ENCODE measurements at places on chromosomes 7 and 10.

DNA sequence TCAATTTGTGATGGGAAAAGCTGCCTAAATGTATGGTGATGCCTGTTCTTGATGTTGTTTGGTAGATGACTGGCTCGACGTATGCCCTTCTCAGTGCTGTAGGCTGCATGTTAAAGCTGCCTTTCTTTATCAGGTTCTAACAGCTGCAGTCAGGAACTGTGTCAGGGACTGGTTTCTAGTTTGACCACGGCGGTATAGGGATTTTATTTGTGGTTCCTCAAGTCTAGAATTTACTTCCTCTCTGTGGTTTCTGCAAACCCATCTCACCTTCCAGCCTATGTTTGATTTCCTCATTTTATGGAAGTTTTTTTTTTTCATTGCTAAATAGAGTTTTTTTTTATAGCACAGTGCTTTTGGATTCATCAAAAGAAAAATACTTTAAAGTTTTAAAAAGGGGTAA, 26.5 kb downstream of the LMTK2 start:
- DNase-seq, result no peak

GRCh38 chr7:102009628-102010027, 192.2 kb downstream of the CUX1 start:
- no peak for DNase-seq

- no peak for DNase-seq
These were observed 18.4 kb downstream of the GIMAP5 start for GRCh38 chr7:150755473-150756099.

- DNase-seq, result no peak
These were observed 82.5 kb upstream of the CREB5 start for GRCh38 chr7:28329661-28330363.

GRCh38 chr7:45691155-45691656, 117.0 kb downstream of the ADCY1 start:
- DNase-seq, result no peak

DNA sequence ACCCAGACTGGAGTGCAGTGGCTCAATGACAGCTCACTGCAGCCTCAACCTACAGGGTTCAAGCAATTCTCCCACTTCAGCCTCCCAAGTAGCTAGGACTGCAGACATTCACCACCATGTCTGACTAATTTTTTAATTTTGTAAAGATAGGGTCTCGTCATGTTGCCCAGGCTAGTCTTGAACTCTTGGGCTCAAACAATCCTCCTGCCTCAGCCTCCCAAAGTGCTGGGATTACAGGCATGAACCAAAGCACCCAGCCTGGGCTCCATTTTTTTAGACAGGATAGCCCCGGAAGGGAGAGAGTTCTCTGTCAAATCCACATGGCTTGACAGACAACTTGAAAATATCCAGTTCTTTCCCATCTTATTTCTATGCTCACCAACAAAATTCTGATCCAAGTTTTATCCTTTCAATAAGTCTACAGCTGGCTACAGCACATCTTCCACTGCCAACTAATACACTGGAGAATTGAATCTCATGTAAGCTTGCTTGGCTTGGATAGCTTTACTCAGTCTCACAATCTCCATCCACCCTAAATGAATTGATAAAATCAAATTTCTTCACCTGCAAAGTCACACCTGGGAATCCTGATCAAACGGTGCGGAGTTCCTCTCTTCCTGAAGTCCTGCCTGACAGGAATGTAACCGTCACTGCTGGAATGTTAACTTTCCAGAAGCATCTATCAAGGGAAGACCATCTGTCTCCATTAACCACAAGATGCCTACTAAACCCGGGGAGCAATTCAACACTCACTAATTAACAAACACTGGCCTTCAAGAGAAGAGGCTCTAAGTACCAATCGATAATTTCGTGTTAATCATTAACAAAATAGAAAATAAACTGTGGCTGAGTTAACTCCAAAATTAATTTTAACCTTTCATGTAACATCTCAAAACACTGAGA, 239.7 kb upstream of the MKLN1 start:
- no peak for DNase-seq

DNA sequence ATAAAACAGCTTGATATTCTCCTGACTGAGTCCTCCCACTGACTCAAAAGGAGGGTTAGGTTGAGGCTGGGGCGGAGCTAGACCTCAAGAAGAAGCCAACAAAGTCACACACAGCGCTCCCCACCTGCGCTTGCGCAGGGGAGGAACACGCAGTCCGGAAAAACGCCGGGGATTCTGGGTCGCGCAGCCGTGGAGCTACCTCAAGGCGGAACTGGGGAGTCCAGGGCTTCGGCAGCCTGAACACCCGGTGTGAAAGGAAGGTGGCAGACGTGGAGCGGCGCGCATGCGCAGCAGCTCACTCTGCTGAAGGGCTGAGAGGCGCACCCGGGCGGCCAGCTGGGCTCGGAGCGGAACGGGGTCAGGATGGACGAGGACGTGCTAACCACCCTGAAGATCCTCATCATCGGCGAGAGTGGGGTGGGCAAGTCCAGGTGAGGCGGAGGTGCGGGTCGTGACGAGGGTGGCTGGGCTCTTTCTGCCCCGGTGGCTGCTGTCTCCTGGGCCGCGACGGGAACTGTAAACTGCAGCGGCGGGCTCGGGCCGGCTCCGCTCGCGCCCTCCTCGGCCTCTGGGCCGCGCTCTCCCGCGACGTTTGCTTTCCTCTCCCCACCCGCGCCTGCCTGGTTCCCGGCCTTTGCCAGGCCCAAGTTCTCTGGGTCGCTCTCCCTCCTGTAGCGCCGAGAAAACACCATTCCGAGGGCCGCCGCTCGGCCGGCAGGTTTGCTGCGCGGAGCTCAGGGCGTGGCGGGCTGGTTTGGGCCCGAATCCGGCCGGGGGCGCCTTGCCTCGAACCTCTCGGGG, at the start of gene RAB18:
TSS of gene RAB18 (plus strand) at position 298 of the 801 bp plus-strand sequence. CDS start at position 364, 66 bp downstream.
- peak; percentile 93 for DNase-seq

- no peak for DNase-seq
These were observed 149.6 kb upstream of the SEMA3E start for GRCh38 chr7:83798489-83798888.

DNA sequence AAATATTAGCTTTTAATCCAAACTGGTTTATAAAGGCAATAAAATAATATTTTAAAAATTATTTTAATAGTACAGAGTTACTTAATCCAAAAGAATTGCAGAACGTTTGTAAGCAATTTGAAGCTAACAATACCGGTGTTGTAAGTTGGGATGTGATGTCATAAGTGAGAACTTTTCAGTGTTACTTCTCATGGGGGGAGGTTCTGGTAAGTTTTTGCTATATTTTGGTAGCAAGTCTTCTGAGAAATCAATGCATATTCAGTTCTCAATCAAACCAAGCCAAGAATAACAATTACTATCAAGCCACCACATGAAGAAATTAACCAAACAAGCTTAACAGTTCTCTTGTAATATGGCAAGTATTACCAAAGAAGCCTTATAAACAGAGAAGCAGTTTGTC, 147.1 kb upstream of the ASAH2 start:
- no peak for DNase-seq

GRCh38 chr7:24931844-24932243, 48.1 kb downstream of the OSBPL3 start:
- DNase-seq, result no peak

DNA sequence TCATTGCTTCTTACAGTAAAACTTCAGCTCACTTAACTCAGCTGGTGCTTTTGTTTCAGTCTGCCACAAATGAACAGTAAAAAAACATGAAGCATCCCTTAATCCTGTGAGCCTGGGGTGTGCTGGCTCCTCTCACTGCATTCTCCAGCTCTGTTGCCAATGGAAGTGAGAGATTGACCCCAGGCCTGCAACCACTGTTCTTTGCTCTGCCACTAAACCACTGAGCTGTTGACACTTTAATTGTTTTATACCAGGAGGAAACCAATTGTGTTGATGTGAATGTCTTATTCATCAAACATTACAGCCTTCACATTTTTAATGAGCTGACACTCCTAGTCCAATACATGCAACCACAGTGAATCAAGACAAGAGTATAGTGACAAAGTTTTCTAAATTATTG, 69.4 kb upstream of the FZD1 start:
- peak; percentile 18 for DNase-seq

- no peak for DNase-seq
These were observed 6.6 kb downstream of the VPS50 start for GRCh38 chr7:93238748-93239147.

GRCh38 chr10:16491933-16492332, 29.7 kb downstream of the C1QL3 start:
- no peak for DNase-seq

DNA sequence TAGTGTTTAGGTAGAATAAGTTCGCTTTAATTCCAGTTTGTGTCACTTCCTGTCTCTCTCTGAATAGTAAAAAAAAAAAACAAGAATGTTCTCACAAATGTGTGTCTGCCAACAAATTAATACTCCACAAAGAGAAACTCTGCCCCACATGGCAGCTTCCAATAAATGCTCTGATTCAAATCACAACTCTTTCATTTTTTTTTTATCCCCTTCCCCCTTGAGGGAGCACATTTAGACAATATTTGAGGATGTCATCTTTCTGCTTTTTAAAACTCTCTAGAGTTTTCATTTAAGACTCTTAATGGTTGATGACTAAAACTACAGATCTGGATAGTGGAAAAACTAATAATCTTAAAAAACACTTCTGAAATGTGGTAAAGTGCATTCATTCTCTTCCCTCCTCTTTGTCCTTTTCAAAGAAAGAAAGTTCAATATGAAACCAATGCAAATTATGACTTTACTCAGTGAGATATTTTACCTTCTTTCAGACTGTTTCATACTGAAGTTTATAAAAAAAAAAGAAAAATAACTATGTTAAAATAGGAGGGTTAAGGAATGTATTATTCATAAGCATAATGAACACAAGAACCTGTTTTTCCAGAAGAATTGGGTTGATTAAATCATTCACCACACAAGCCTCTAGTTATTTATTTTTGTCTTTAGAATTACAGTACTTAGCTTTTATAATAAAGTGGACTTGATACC, 42.3 kb downstream of the ARID5B start:
- DNase-seq, result no peak

- no peak for DNase-seq
These were observed 116.6 kb downstream of the TMEM130 start for GRCh38 chr7:98753176-98753575.

GRCh38 chr10:118488710-118489497, 106.5 kb downstream of the PRLHR start:
- DNase-seq, result no peak
